DMS 273 treated with DMSO at 0.1 percent for 48 hours (cell line): ENCODE measurements at places on chromosomes 1 and 21.

GRCh38 chr21:16633831-16634459 is 878.9 kb upstream of the CXADR start:
- DNase-seq = no peak

DNA sequence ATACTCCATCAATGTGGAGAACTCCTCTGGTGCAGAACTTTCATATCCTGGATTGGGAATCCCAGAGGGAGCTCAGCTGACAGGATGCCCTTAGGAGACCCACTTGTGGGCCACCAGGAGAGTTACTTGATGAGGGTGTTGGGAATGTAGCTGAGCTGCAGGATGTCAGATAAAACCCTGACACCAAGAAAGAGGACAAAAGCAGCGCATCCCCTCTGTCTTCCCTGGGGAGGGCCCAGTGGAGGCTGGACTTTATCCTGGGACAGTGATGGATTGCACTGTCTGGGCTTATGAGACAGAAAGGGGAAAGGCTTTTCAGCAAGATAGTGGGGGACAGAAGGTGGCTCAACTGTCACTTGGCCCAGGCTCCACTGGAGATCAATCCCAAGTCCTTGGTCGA is 88.1 kb upstream of the BCAR3 start:
- no peak for DNase-seq

- DNase-seq = no peak
Observed at GRCh38 chr21:43306911-43307676, 119.8 kb downstream of the SIK1 start.

DNA sequence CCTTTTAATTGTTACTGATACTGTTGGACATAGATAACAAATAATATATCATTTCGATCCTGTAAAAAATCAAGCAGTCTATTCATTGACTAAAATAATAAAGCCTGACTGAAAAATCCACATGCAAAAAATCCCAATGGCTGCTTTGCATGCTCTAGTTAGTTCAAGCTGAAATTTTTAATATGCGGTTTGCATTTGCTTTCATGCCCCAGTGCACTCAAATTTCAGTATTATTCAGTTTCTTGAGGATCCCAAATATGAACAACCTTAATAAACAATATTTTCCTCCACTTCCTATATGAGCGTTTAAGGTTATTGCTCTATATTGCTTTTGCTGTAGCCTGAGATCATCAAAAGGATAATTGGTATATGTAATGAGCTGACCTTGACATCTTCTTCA is 75.1 kb upstream of the DPH5 start:
- no peak for DNase-seq

- DNase-seq = no peak
Observed at GRCh38 chr21:42041711-42042110, 29.4 kb upstream of the UMODL1 start.

- no peak for DNase-seq
Observed at GRCh38 chr1:169137357-169137756, 30.9 kb downstream of the ATP1B1 start.

GRCh38 chr1:2833454-2834145 is 32.1 kb upstream of the TTC34 start:
- DNase-seq = no peak

- no peak for DNase-seq
Observed at GRCh38 chr1:236575523-236575922, 28.8 kb downstream of the HEATR1 start.

DNA sequence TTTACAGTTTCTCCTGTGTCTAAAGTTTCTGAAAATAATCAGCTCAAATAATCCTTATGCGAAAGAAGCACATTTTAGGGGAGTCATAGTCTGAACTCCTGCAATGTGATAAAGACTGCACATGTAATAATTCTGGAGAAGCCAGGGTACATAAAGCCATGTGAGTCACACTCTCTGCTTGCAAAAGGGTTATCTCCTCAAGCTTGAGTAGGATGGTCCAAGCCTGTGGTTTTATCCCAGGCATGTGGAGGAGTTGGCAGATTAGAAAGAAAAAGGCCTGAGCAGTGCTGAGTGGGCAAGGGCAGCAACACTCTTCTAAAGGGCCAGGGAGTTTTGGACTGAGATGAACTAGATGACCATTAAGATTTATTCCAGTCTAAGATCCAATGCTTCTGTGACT is 220.4 kb downstream of the RHOU start:
- no peak for DNase-seq

DNA sequence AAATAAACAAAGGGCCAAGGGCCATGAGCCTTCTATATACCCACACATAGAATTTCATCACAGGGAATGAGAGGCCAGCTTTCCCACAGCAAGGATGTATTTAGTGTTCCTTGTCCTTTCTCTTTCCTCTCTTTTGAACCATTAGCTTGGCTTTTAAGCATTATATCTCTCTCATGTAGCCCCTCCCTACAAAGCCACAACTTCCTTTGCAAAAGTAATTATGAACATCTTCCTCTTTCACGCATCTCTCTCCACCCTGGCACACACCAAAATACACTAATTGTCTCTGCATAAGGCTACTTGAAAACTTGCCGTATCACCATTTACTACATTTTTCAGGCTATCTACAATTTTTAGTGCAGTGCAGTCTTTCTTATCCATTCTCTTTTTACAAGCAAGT is 1.9 kb upstream of the AK5 start:
- no peak for DNase-seq

- no peak for DNase-seq
Observed at GRCh38 chr1:116310180-116310579, 62.9 kb upstream of the ATP1A1 start.

DNA sequence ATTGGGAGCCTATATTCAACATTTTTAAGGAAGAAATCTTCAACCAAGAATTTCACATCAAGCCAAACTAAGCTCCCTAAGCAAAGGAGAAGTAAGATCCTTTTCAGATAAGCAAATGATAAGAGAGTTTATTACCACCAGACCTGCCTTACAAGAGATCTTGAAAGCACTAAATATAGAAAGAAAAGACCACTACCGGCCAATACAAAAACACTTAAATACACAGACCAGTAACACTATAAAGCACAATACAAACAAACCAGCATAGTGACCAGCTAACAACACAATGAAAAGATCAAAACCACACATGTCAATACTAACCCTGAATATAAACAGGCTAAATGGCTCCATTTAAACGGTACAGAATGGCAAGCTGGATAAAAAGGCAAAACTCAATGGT is 165.4 kb downstream of the MRPL39 start:
- DNase-seq = no peak

DNA sequence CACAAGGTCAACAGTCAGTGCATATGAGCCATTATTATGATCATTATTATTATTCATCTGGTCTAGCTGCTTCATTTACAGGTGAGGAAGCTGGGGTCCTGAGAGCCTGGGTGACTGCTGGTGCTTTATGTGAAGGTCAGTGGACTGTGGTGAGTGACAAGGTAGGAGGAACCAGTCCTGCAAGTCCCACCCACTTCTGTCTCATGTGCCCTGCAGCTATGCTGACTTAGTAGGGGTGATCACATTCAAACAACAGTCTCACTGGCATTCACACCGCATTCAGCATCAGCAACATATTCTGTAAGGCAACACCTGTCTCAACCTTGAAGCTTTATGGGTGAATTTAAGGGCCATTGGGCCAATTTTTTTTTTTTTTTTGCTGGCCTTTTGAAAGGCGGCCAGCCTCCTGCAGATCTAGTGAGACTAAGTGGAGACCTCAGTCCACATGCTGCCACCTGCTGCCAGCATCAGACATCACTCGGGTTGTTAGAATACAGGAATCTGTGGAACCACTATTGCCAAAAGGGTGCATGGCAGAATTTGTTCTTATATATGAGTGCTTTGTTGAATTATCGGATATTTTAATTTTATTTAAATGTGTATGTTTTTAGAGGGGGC is 59.9 kb upstream of the CACNA1E start:
- DNase-seq = peak; percentile 27

DNA sequence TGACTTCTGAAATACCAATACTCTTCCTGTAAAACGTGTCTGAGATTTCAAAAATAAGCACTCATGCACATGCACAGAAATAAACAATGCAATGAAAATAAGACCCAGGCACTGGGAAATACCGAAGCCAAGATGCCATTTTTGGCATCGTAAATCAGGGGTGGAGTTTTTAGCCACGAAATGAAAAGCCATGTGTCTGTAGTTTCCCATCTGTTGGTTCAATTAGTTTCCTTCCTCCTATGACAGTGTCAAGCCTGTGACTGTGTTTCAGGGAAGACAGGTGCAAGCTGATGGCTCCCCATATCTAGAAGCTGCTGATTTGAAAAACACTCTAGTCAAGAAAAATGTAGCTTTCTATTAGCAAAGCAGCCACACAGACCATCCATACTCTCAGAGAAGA is 480.4 kb upstream of the CAMK1G start:
- DNase-seq = peak; percentile 48

- DNase-seq = peak; percentile 92
Observed at GRCh38 chr1:148388260-148389026, 94.7 kb downstream of the PPIAL4G start.

GRCh38 chr1:93702111-93702827 is 20.6 kb upstream of the BCAR3 start:
- peak; percentile 11 for DNase-seq

DNA sequence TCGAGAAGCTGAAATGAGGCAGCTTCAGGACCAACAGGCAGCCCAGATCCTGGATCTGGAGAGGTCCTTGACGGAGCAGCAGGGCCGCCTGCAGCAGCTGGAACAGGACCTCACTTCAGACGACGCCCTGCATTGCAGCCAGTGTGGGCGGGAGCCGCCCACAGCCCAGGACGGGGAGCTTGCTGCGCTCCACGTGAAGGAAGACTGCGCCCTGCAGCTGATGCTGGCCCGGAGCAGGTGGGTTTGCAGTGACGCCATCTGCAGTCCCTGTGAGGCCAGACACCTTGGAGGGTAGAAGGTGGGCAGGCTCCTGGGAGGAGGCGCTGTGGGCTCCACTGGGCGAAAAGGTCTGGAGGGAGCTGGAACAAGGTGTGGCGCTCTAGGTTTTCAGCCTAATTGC is 39.7 kb downstream of the PCNT start:
- no peak for DNase-seq

GRCh38 chr1:176959191-176959820 is 205.2 kb downstream of the ASTN1 start:
- DNase-seq = no peak

DNA sequence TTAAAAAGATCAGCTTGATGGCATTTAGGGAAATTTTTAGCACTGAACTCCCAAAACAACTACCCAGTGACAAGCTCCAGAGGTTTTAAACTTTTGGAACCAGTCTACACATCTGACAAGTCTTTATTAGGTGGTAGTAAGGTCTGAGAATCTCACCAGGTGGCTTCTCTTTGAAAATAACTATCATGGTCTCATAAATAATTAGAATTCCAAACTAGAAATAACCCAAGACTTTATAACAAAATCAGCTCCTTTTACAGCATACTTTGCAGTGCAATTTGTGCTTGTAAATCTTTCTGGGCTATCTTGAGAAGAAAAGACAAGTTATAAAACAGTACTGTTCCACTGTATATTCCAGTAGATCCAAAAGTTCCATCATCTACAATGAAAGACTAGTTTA is 108.7 kb downstream of the LTN1 start:
- no peak for DNase-seq

GRCh38 chr21:26099610-26100219 is 70.9 kb downstream of the APP start:
- no peak for DNase-seq

DNA sequence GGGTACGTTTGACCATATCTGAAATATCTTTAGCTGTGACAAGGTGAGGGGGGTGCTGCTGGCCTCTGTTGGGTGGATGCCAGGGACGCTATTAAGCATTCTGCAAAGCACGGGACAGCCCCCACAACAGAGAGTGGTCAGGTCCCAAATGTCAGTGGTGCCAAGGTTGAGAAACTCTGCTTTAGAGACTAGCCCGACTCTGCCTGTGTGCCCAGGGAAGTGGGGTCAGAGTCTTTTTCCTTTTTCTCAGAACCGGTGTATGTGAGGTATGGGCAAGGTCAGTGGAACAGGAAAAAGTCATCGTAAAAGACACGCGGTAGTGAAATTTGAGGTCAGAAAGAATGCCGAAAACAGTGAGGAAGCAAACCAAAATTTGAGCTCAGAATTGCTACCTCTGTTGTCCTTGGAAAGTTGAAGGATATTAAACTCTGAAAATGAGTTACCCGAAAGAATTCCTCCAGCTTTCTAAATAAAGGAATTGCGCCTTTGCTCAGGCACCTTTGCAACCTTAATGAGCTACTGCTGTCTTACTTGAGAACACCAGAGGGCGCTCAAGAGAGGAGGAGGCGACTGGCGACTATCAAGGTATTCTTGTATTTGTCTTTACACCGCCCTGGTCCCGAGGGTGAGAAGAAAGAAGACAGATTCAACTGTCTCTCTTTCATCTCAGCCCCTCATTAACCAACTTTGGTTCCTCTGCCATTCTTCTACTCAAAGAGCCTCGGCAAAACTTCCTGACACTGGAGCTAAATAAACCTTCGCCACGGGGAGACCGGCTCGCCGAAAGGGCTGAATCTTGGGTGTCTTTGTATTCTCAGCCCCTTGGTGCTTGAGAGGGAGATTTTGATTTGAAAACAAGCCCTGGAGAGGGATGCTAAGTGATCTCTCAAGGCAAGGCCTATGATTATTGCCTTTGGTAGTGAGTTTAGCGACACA is 85.4 kb upstream of the OLIG2 start:
- DNase-seq = no peak

- DNase-seq = no peak
Observed at GRCh38 chr1:2023187-2023586, 4.0 kb downstream of the GABRD start.

- DNase-seq = no peak
Observed at GRCh38 chr1:36534711-36535412, 52.1 kb upstream of the CSF3R start.
